ENCODE measurements at places on chromosomes 7 and 10. TPM values are rescaled to one million over a fixed set of nuclear protein-coding genes. Genes with fewer than 3 reads are reported as not detected.

Gene OR9A2
- polyA plus RNA-seq = not detected

DNA sequence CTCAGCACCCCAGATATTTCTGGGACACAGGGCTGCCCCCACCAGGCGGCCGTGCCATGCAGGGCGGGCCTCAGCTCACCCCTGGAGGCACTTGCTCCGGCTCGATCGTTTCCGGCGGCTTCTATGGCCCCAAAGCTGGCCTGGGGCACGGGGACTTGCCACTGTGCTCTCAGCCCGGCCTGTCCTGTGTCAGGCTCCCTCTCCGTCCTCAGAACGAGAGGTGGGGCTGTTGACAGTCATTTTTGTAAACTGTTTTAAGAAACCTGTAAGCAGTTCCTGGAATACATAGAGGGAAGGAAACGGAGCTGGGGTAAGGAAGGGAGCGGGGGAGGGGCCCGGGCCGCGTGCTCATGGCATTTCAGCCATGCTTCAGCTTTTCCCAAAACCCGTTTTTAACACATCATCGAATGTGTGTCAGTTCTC lies 30.7 kb upstream of the PRKAR1B start:
- no peak overlapping the region for H3K4me3 ChIP-seq
- H3K27ac ChIP-seq = no peak overlapping the region
- H3K27me3 ChIP-seq = no peaks in the 10 kb centered on the region
- peaks cover 59% of the 10 kb centered on the region for H3K36me3 ChIP-seq

Gene AKR1C1
- 0.85 TPM for polyA plus RNA-seq

Gene ATP6V0A4
- not detected for polyA plus RNA-seq

Gene MKI67
- 0.05 TPM for polyA plus RNA-seq

Gene BMPER
- polyA plus RNA-seq = not detected

- DNase-seq = no peak
- no peaks in the 10 kb centered on the region for H3K36me3 ChIP-seq
- H3K4me3 ChIP-seq = no peak overlapping the region
These were observed 195.7 kb downstream of the CACNA2D1 start for GRCh38 chr7:82247814-82248433.

DNA sequence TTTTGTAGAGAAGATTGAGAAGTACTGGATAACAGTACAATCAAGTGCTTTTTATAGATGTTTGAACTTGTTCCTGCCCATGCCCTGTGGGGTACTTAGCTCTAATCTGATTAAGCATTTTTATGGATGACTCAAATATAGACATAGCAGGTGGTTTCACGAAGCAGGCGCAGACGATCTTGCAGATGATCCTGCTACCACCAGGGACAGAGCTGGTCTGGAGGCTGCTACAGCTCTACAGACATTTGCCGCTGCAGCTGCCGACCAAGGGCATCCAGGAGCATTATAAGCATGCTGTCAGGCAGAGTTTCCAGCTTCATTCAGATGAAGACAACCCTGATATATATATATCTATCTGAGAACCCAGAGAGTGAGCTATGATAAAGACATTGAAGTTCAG lies 650.4 kb downstream of the NXPH1 start:
- H3K4me3 ChIP-seq = no peak overlapping the region
- H3K4me1 ChIP-seq = no peaks in the 10 kb centered on the region
- no peak overlapping the region for H3K27ac ChIP-seq
- no peaks in the 10 kb centered on the region for H3K27me3 ChIP-seq
- no peak for DNase-seq

Gene LRRC17
- not detected for polyA plus RNA-seq

Gene NOD1
- 2.8 TPM for polyA plus RNA-seq

Gene HOXA3
- polyA plus RNA-seq = not detected

Gene CALML3
- not detected for polyA plus RNA-seq

Gene CYP26C1
- not detected for polyA plus RNA-seq

- H3K36me3 ChIP-seq = no peaks in the 10 kb centered on the region
- H3K27me3 ChIP-seq = peaks cover 28% of the 10 kb centered on the region
- peak overlapping the region; percentile 32 for H3K4me3 ChIP-seq
- H3K4me1 ChIP-seq = peaks cover 13% of the 10 kb centered on the region
These were observed 21.9 kb upstream of the KCNK18 start for GRCh38 chr10:117175215-117175900.

Gene MRPS24
- 112 TPM for polyA plus RNA-seq

DNA sequence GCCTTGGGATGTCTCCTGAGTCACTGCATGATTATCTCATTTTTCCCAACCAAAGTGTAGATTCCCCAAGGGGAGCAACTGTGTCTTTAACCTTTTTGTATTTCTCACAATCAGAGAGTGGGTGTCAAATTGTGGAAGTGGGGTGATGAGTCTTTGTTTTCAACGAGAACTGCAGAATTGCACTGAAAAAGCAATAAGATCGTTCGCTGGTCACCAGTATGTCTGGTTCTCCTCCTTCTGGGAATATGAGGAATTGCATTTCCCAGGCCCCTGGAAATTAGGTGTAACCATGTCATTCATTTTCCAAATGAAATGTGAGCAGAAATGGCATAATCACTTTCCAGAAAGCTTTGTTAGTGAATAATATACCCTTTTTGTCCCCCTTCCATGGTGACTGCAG lies 326.9 kb downstream of the GPAM start:
- H3K27me3 ChIP-seq = no peaks in the 10 kb centered on the region
- no peak for DNase-seq
- no peak overlapping the region for H3K4me3 ChIP-seq
- no peaks in the 10 kb centered on the region for H3K36me3 ChIP-seq

- H3K27me3 ChIP-seq = no peaks in the 10 kb centered on the region
- H3K4me3 ChIP-seq = no peak overlapping the region
- H3K4me1 ChIP-seq = no peaks in the 10 kb centered on the region
- peaks cover 42% of the 10 kb centered on the region for H3K36me3 ChIP-seq
- no peak overlapping the region for H3K27ac ChIP-seq
These were observed 33.7 kb downstream of the RAB11FIP2 start for GRCh38 chr10:118012952-118013525.

GRCh38 chr10:22894714-22895113 lies 33.1 kb upstream of the ARMC3 start:
- peaks cover 5% of the 10 kb centered on the region for H3K4me1 ChIP-seq
- no peak for DNase-seq
- no peaks in the 10 kb centered on the region for H3K36me3 ChIP-seq
- no peak overlapping the region for H3K4me3 ChIP-seq

DNA sequence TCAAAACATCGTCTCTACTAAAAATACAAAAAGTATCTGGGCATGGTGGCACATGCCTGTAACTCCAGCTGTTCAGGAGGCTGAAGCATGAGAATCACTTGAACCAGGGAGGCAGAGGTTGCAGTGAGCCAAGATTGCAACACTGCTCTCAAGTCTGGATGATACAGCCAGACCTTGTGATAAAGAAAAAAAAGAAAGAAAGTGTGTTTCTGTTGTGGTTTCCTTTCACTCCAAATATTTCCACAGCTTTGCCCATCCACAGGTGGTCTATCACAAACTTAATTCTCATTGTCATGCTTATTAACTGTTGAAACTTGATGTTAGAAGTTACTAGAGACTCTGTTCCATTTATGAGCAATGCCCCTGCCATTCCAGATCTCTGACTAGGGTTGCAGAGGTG lies 316.0 kb upstream of the SEMA3C start:
- no peak overlapping the region for H3K4me3 ChIP-seq
- H3K36me3 ChIP-seq = no peaks in the 10 kb centered on the region
- H3K27ac ChIP-seq = no peak overlapping the region
- no peaks in the 10 kb centered on the region for H3K4me1 ChIP-seq
- no peak for DNase-seq

Gene ASZ1
- polyA plus RNA-seq = not detected

Gene TDRD1
- not detected for polyA plus RNA-seq

- no peaks in the 10 kb centered on the region for H3K36me3 ChIP-seq
- no peak for DNase-seq
- no peak overlapping the region for H3K4me3 ChIP-seq
- H3K27me3 ChIP-seq = no peaks in the 10 kb centered on the region
- no peak overlapping the region for H3K27ac ChIP-seq
- H3K4me1 ChIP-seq = no peaks in the 10 kb centered on the region
These were observed 31.0 kb upstream of the ETV1 start for GRCh38 chr7:14020339-14020900.

DNA sequence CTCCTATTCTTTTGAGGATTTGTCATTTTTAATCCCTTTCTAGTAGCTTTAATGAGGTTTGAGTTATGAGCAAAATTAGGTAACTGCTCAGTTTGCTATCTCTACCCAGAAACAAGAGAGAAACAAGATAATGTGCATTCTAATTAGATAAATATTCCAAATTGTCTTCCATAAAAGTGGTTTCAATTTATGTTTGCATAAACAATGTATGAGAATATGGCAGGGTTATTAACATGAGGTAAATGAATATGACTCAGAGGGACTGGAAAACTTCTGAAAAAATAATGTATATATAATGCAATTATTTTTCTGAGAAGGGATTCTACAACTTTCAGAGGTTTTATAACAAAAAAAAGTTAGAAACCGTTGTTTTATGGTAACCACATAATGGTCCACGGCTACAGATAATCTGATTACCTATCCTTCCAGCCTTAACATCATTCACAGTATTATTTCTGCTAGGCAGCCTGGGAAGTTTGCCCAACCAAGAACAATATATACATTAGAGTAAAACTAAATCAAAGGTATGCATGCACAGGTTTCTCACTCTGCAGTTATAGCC lies 101.2 kb downstream of the CRPPA start:
- H3K27ac ChIP-seq = no peak overlapping the region
- no peak for DNase-seq
- H3K27me3 ChIP-seq = no peaks in the 10 kb centered on the region
- no peaks in the 10 kb centered on the region for H3K36me3 ChIP-seq

DNA sequence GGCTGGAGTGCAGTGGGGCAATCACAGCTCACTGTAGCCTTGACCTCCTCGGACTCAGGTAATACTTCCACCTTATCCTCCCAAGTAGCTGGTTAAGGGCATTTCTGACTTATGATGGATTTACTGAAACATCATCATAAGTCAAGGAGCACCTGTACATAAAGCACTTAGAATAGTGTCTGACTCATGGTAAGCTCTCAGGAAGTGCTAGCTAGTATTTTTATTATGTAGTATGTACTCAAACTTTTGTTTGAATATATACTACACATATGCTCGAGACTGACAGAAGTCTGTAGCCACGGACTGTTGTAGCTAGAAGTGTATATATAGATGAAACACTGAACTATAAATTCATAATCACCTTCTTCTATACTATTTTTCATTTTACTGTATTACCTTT lies 107.5 kb upstream of the DNAJB12 start:
- no peaks in the 10 kb centered on the region for H3K27me3 ChIP-seq
- no peak for DNase-seq
- no peak overlapping the region for H3K27ac ChIP-seq
- H3K36me3 ChIP-seq = no peaks in the 10 kb centered on the region
- H3K4me3 ChIP-seq = no peak overlapping the region

Gene ATE1
- polyA plus RNA-seq = 19.5 TPM
